Stimulated activated CD4-positive, alpha-beta T cell treated with anti-CD3 and anti-CD28 coated beads, Interleukin-4, amount 100 ng/mL, for 48 hours (primary cell): ENCODE measurements at places on chromosomes 4 and X.
A peak's percentile ranks its signal among the peaks of the same experiment; 100 is the strongest.

- DNase-seq: no peak
Measured at GRCh38 chr4:3673716-3674478, 92.3 kb upstream of the ADRA2C start.

DNA sequence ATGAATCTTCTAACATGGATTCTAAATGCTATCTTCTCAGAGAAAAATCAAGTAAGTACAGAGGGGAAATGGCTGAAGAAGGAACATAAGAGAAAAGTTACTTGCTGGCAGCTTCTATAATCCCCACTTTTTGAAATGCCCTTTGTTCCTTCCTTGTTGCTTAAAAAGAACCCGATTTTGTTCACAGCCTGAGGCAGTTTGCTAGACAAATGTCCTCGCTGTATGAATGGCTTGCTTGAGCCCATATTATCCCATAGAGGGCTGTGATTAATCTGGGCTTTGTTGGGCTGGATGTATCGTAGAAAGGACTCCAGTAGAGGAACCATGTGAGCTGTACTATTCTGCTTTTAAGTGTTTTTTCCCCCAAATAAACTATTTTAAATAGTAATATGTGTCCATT lies 134.3 kb upstream of the FGF13 start:
- no peak for DNase-seq

DNA sequence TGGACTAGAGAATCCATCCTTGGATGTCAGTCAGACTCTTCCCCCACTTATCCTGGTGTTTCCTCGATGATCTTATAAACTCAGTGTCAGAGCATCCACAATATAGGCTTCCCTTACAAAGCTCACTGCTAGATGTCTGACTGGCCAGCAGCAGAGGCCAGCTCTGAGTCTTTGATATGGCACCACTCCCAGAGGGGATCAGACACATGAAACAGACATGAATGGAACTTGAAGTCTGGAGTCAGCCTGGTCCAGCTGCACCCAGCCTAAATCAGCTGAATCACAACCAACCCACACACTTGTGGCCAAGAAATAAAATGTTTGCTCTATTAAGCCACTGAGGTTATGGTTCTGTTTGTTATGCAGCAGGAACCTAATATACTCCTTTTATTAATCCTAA lies 129.6 kb upstream of the MED14 start:
- no peak for DNase-seq

DNA sequence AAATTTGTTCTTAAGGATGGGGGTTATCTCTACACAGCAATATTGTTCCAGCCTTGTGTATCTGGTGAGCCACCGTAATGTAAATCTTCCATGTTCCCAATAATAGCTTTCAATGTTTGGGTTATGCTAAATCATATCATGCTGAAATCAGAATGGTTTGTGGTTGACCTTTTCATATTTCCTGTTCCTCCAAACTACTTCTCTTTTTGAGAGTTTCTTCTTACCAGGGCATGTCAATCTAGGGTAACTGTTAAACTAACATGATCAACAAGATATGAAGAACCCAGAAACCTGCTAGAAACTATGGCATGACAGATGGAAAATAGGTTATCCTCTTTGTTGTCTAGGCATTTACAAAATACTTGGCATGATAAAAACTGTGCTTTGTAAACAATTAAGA lies 22.0 kb downstream of the TNMD start:
- DNase-seq: no peak

- DNase-seq: no peak
Measured at GRCh38 chr4:173401063-173401462, 2.1 kb upstream of the SCRG1 start.

DNA sequence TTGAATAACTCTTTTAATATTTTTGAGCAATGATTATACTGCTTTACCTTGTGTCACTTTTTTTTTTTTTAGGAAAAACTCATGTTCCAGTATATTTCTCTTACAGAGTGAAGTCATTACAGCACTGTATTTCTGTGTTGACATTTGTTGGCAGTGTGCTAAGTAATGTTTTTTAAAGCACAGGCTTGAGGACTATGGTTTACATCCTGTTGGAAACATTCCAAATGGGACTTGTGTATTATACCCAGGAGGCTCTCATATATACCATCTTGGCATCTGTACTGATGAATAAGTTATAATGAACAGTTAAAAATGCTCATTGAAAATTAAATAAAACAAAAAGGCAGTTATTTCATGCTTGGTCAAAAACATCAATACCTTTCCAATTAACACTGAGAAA lies 33.8 kb downstream of the CEP44 start:
- DNase-seq: no peak

DNA sequence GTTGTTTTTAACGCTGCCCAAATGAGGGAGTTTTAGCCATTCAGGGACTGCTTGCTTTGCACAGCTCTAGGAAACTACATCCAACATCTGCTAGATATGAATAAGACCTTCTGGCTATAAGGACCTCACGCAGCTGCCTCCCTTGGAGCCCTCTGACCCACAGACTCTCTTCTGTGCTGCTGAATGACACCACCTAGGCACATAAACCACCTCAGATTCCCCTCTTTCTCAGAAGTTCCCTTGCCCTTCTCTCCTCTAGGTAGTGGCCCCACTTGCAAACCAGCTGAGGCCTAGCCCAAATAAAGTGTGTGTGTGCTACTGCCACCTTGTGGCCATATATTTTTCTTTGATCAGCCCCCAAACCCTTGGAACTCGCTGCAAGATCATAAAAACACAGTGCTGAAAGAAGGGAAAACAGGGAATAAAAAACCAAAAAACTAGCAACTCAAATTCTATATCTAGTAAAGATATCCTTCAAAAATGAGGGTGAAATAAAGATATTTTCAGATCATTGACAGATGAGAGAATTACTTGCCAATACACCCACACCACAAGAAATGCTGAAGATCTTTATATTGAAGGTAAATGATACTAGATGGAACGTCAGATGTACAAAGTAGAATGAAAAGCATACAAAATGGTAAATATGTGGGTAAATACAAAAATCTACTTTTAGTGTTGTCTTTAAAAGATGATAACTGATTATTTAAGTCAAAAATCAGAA lies 265.9 kb downstream of the ADAMTS3 start:
- DNase-seq: peak; percentile 5

- DNase-seq: no peak
Measured at GRCh38 chr4:48134081-48134480, at the start of gene TXK. Gene TXK (minus strand): TSS chr4:48134250. CDS start chr4:48134170, 80 bp downstream.

GRCh38 chr4:112144546-112145325 lies 518 bp upstream of the FAM241A start:
- DNase-seq: no peak

- DNase-seq: no peak
Measured at GRCh38 chr4:78561677-78562076, 10.1 kb downstream of the ANXA3 start.

DNA sequence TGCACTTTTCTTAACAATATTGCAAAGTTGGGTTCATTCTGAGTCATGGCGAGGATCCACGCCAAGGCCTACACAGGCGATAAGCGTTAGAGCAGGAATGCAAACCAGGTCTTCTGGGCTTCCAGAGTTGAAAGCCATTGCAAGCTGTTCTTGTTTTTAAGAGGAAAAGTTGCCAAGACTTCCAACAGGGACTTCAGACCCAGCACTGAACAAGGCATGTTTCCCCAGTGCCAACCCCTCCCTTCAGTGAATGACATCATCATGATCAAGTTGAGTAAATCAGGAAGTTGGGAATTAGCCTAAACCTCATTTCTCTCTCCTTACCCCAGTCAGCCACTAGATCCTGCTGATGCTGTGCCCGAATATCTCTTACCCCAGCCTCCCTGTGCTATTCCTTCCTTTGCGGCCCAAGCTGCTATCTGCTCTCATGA lies 355.1 kb downstream of the HS3ST1 start:
- DNase-seq: no peak

- no peak for DNase-seq
Measured at GRCh38 chrX:119757979-119758730, at the start of gene SOWAHD. Gene SOWAHD (plus strand): TSS chrX:119758588. CDS start chrX:119758668, 80 bp downstream.

DNA sequence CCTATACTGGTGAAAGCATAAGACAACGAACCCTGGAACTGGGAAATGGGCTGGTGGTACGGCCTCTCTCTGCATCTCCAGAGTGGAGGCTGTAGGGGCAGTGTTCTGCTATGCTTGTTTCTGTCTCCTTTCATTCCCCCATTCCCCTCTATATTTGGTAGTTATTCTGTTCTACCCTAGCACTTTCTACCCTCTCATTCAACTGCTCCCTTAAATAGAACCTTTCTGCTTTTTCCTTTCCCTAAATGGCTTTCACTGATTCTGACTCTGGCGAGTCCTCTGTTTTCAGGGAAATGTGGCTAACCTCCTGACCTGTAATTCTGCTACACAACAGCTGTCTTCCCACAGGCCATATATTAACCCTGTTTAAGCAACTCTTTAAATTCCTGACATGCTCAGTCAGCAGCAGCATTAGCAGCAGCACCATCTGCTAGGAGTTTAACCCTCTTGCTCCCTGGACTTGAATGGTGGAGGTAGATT lies 94.2 kb downstream of the CXCL13 start:
- no peak for DNase-seq

GRCh38 chr4:130322439-130322838 lies 1226.5 kb downstream of the C4orf33 start:
- no peak for DNase-seq

DNA sequence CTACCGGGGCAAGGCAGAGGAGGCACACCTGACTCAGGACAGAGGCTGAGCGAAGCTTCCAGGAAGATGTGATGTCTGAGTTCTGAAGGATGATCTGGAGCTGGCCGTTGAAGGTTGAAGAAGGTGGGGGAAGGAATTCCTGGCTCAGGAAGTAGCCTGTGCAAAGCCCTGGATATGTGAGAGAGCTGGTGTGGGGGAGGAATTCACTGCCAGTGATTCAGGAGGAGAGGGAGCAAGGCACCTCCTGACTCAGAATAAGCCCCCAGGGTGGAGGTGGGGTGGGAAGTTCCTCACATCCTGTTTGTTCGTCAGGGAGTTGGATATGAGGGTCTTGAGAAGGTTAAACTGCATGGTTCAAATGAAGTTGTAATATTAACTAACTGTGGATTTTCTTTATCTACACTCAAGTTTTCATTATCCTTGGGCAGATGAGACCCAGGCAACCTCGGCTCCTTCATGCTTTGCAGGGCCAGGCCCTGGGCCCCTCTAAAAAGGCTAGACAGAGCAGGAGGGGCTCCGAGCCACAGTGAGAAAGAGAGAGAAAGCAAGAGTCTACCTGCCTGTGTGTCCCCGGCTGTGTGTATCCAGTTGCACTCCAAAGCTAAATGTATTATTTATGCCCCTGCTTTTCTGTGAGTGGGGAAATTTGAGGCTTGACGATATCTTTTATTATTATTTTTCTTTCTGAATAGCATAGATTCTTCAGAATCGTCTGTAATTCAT lies 7.1 kb downstream of the NHSL2 start:
- DNase-seq: no peak

GRCh38 chr4:102076622-102077021 lies 268.7 kb downstream of the SLC39A8 start:
- no peak for DNase-seq

DNA sequence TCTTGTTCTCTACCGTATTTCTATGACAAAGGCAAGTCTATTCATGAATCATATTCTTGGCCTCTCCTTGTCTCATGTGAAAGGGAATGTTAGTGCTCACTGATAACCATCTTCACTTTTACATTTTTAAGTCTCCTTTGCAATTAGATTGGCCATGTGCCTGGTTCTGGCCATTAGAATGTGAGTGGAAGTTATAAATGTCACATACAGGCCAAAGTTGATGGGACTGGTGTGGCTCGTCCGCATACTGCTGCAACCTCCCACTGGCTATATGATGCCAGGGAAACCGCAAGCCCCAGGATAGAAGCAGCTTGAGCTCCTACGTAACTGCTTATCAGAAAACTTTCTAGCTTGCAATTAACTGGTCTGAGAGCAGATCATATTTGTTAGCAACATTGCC lies 86.1 kb downstream of the MAGEC1 start:
- DNase-seq: no peak

- no peak for DNase-seq
Measured at GRCh38 chr4:2804973-2805501, 12.2 kb downstream of the SH3BP2 start.

- DNase-seq: no peak
Measured at GRCh38 chr4:41784191-41784979, 35.9 kb upstream of the PHOX2B start.

DNA sequence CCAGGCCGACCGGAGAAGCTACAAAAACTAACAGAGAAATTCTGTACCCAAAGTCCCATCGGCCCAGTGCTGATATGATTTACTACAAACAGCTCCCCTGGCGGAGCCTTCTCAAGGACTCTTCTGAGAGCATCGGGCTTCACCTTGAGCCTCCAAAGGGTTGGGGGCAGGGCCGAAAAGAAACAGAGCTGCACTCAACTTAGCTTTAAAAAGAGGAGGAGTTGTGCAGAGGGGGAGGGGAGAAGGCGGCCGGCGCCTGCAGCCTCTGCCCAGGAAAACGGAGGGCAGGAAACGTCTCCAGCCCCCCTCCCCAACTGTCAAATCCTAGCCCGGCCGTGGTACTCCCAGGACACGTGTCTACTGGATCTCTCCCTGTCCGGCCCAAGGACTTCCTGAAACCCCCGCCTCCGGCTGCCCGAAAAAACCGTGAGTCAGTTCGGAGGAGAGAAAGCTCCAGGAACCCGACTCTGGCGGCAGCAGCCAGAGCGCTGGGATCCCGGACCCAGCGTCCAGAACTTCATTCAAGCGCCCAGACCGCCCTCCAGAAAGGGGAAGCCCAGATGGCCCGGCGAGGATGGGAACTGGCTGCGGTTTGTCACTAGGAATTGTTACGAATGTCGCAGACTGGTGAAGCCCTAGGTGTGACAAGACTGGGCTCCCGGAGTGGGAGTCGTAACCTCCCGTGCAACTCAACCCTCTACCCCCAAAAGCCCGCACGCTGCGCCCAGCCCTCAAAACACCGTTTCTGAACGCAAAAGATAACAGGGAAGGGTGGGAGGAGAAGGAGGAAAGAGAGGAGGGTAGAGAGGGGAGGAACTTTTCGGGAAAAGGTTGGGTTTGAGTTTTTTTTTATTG lies 973 bp downstream of the ADAMTS3 start:
- peak; percentile 12 for DNase-seq
